Vein endothelial cell (primary cell): ENCODE measurements at places on chromosomes 13 and 19. TPM values are rescaled to one million over a fixed set of nuclear protein-coding genes. Genes with fewer than 3 reads are reported as not detected.

Gene IRGC
- total RNA-seq = not detected in 2 replicates

Gene CLEC4G
- total RNA-seq = not detected in 2 replicates

Gene ARRDC5
- total RNA-seq = 0.10 TPM in 1 of 2 replicates, not detected in the other

Gene URAD
- total RNA-seq = not detected in 2 replicates

Gene NUP62
- total RNA-seq = 46.4 and 51.3 TPM in 2 replicates

Gene TNFAIP8L1
- total RNA-seq = 59.4 and 59.8 TPM in 2 replicates

Gene CFAP97D2
- not detected in 2 replicates for total RNA-seq

Gene C19orf81
- total RNA-seq = not detected in 2 replicates

Gene C1QTNF9
- total RNA-seq = not detected in 2 replicates

Gene PRX
- 1.2 and 1.3 TPM in 2 replicates for total RNA-seq

Gene FOSB
- 0.48 and 0.65 TPM in 2 replicates for total RNA-seq

Gene PDCD2L
- 16.4 and 19.9 TPM in 2 replicates for total RNA-seq

Gene PEX11G
- total RNA-seq = 1.6 and 1.7 TPM in 2 replicates

Gene GGN
- 0.29 and 0.65 TPM in 2 replicates for total RNA-seq

Gene ATP1A3
- total RNA-seq = under 0.01 TPM in 1 of 2 replicates, not detected in the other

Gene KIR2DL1
- total RNA-seq = not detected in 2 replicates

Gene C5AR1
- total RNA-seq = not detected in 2 replicates

Gene TRIM28
- 350 and 379 TPM in 2 replicates for total RNA-seq

Gene ZNF554
- 2.0 and 4.2 TPM in 2 replicates for total RNA-seq

Gene FXYD3
- total RNA-seq = not detected in 2 replicates

Gene MEIOSIN
- not detected in 2 replicates for total RNA-seq

Gene DIAPH3
- total RNA-seq = 15.7 and 19.9 TPM in 2 replicates

Gene POLR2I
- total RNA-seq = 26.5 and 37.2 TPM in 2 replicates

Gene ERICH6B
- not detected in 2 replicates for total RNA-seq

Gene SERPINE3
- under 0.01 TPM in 1 of 2 replicates, not detected in the other for total RNA-seq

Gene NOVA2
- 10.0 and 11.1 TPM in 2 replicates for total RNA-seq

Gene IZUMO2
- total RNA-seq = not detected in 2 replicates
